ENCODE measurements at places on chromosomes 7 and 10.

- DNase-seq, result no peak
Measured at GRCh38 chr7:82567356-82567755, 123.8 kb upstream of the CACNA2D1 start.

GRCh38 chr10:71622154-71622526 is 97.4 kb downstream of the C10orf105 start:
- DNase-seq, result no peak

DNA sequence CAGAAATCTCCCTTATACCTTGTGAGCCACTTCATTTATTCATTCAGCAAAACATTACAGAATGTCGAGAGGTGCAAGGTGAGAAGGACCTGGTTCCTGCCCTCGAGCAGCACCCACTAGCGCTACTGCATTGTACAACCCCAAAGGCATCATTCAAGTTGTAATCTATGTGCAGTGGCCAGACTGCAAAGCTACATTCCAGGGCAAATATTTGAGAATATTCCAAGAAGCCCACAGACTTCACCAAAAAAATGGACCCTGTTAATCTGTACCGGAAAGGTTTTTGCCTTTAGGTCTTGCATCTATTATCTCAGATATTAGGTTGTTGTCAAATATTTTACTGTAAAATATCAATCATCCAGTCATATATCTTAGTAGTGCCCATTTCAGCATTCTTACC is 295.4 kb upstream of the FZD1 start:
- no peak for DNase-seq

GRCh38 chr7:70647801-70648498 is 484.0 kb upstream of the GALNT17 start:
- no peak for DNase-seq

- DNase-seq, result no peak
Measured at GRCh38 chr7:133784486-133785001, 342.6 kb upstream of the LRGUK start.

GRCh38 chr7:116691664-116692063 is 19.7 kb downstream of the MET start:
- no peak for DNase-seq

GRCh38 chr7:25832929-25833328 is 319.1 kb upstream of the NFE2L3 start:
- no peak for DNase-seq

DNA sequence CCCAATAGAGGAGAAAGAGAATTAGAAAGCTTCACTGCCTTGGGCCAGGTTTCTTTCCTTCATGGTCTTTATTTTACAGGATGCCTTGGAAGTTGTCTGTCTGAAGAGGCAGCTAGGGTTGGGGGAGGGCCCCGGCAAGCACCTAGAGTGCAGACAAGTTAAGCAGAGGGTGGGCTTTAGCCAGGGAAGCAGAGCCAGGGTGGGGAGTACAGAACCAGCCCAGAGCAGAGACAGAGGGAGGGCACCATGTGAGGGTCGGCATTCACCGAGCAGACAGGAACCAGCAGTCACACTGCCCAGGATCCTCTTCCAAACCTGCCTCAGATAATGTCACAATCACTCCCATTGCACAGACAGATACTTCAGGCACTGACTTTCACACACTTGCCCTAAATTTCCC is 75.9 kb downstream of the ADARB2 start:
- DNase-seq, result no peak

DNA sequence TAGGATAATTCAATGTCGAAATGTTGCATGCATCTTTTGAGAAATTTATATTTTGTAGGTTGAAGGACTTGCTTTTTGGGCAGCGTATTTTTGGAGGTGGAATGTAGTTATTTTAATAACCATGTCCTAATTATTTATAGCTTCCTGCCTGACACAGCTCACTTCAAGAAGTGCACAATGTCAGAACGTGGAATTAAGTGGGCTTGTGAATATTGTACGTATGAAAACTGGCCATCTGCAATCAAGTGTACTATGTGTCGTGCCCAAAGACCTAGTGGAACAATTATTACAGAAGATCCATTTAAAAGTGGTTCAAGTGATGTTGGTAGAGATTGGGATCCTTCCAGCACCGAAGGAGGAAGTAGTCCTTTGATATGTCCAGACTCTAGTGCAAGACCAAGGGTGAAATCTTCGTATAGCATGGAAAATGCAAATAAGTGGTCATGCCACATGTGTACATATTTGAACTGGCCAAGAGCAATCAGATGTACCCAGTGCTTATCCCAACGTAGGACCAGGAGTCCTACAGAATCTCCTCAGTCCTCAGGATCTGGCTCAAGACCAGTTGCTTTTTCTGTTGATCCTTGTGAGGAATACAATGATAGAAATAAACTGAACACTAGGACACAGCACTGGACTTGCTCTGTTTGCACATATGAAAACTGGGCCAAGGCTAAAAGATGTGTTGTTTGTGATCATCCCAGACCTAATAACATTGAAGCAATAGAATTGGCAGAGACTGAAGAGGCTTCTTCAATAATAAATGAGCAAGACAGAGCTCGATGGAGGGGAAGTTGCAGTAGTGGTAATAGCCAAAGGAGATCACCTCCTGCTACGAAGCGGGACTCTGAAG is 620 bp downstream of the ZRANB1 start:
- DNase-seq, result no peak

DNA sequence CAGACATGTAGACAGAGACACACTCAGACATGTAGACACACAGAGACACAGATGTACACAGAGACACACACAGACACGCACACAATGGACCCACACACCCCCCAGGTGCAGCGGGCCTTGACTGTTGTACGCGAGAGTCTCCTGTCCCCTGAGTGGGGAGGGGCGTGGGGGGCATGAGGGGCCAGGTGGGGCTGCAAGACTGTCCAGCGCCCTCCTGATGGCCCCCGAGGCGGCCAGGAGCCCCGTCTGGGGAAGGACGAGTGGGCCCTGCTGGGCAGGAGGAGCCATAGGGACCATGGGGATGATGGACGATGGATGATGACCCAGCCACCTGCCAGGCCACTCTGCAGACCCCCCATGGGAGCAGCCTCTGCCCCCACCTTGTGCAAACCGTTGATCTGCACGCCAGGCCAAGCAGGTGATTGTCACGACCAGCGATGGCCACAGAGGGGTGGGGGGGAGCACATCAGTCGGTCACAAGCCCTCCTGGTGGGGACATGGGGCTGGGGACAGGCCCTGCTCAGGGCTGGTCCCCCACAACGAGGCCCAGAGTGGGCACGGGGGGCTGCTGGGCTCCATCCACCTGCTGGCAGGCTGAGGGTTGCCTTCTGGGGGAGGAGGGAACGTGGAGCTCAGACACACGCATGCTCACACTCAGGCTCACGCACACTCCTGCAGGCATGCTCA is 11.6 kb downstream of the VENTX start:
- no peak for DNase-seq

- no peak for DNase-seq
Measured at GRCh38 chr10:35949811-35950211, 307.7 kb upstream of the FZD8 start.

GRCh38 chr10:17682236-17682946 is 38.4 kb downstream of the STAM start:
- DNase-seq, result no peak

DNA sequence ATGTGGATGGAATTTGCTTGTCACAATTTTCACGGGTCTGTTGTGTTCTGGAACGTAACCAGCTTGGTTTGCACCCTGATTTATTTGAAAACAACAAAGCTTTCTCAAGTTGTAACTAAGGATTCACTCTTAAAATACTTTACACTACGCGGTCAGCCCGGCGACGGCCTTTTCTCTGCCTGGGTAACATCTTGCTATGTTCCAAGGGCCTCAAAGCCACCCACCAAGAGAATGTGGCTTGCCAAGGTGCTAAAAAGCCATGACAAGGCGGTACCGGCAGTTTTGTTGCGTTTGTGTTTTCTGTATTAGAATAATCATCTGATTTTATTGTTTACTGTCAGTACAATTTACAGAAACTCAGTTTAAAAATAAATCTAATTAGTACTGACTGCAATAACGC is 220.9 kb downstream of the SFMBT2 start:
- no peak for DNase-seq

- no peak for DNase-seq
Measured at GRCh38 chr10:27504808-27505460, 830 bp downstream of the RAB18 start.

DNA sequence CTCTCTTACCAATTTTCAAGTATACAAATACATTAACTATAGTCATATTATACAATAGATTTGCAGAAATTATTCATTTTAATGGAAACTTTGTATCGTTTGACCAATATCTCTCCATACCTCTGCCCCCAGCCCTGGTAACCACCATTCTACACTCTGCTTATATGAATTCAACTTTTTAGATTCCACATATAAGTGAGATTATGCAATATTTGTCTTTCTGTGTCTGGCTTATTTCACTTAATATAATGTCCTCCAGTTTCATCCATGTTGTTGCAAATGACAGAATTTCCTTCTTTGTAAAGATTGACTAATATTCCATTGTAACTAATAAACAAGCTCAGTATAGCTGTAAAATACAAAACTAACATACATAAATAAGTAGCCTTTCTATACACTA is 55.4 kb downstream of the A1CF start:
- DNase-seq, result no peak

DNA sequence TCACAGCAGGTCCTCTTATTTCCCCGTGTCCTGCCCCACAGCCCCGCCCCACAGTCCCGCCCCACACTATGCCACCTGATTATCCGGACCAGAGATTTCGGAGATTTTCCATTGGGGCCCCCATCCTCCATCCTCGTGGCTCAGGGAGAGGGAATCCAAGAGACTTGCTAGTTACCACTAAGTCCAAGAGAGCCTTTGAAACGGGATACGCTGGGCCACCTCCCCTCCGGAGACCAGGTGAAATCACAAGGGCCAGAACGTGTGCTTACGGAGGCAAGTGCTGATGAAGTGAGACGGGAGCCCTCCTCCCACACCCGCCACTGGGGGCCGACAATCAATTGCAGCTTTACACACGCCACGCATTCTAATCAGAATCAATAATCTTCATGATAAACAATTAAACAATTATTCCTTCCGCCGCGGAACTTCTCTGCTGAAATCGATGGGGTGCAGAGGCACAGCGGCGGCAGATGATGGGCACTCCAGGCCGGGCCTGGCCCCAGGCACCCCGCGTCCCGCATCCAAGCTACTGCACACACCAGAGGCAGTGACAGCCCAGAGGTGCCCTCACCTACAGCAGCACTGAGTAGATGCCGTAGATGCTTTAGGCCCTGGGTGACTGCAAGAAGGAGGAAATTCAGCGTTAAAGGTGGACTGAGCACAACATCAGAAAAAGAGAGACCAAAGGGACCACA is 534.0 kb upstream of the FOXK1 start:
- no peak for DNase-seq

DNA sequence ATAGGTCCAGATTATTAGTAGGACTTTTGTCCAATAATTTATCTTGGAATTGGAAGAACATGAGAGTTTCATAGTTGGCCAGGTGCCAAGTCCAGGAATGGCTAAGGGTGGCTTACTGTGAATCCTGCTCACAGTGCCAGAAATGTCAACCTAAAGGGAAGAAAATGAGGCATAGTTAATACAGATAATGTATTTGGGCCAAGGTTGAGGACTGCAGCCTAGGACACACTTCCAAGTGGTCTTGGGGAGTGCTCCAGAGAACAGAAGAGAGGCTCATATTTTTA is 78.2 kb downstream of the MAPK8 start:
- DNase-seq, result no peak

GRCh38 chr10:131810805-131811629 is 89.8 kb upstream of the PPP2R2D start:
- DNase-seq, result no peak

DNA sequence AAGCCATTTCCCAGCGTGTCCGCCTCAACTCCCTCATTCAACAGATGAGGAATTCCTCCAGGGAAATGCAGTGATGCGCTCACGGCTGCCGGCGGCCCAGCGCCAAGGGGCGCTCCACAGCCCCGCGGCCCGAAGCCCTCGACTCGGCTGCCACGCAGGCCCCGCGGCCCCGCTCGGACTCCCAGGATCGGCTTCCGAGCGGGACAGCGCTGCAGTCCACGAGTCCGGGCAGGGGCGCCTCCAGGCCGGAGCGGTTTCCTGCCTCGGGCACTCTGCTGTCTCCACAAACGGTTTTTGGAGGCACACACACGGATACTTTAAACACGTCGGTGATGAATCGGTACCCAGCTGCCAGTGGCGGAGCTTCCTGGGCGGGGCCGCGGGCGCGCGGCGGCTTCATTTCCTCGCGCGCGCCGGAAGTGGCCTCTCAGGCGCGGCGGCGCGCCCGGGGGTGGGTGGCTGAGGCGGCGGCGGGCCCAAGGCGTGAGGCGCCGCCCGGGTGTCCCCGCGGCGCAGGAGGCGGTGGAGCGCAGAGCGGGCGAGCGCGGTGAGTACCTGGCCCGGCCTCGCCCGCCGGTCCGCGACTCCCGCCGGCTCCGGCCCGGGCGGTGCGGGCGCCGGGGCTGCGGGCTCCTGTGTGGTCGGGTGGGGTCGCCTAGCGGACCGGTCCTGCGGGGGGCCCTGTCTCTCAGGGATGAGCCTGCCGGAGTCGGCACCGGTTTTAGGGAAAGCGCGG is at the start of gene CSGALNACT2:
Gene CSGALNACT2 (plus strand): TSS at position 425 of the 736 bp plus-strand sequence. CDS start 16,705 bp downstream, outside the sequence.
- DNase-seq, result no peak

DNA sequence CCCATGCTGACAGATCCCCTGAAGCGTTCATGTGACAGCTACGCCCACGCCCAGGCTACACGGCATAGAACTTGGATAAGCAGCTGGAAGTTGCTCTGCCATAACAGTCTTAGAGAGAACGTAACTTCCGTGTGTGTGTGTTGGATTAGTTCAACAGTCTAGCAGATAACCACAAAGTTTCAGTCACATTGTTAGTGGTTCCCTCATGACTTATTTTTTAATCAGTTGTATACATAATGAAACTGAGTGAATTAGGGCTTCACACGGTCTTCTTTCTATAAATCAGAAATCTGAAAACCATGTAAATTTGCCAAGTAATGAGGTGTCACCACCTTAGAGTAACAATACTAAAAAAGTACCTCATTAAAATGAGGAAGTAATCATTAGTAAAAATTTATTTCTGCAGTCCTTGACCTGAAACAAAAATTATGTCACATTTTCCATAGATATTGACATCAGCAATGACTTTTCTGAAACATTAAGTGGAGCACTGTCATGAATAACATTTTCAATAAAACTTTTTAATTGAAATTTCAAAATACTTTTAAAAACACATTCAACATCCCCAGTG is 21.7 kb upstream of the MACC1 start:
- DNase-seq, result no peak

DNA sequence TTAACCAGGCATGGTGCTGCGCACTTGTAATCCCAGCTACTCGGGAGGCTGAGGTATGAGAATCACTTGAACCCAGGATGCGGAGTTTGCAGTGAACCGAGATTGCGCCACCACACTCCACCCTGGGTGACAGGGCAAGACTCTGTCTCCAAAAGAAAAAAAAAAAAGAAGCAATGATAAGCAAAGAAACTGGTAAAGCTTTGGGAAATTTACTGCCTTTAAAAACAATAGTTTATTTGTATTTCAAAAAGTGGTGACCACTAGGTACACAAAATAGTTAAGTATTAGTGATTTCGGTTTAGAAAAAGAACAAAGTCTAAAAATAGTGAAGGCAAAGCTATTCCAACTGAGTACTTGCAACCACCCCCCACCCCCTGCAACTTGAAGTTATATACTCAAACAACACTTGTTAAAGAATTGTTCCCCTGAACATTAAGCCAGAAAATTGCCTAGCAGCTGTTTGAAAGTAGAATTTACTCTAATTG is 37.7 kb downstream of the MALSU1 start:
- no peak for DNase-seq
